ENCODE measurements at places on chromosomes 7 and 10. TPM values are rescaled to one million over a fixed set of nuclear protein-coding genes. Genes with fewer than 3 reads are reported as not detected.
A peak's percentile ranks its signal among the peaks of the same experiment; 100 is the strongest.

DNA sequence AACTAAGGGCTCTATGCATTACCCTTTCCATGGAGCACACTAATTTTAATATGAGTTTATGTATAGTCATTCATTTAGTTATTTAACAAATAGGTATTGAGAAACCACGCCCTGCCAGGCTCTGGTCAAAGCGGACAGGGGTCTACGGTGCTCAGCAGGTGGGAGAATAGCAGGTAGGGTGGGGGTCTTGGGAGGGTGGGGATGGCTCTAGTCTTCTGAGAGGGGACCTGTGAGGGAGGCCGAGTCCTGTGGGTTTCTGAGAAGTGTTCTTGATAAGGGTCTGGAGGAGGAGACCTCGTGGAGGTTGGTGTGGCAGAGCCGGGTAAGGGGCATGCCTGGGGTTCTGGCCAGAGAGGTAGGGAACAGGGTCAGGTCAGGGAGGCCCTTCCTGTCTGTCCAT, 1.1 kb downstream of the WDFY4 start:
- DNase-seq: no peak

DNA sequence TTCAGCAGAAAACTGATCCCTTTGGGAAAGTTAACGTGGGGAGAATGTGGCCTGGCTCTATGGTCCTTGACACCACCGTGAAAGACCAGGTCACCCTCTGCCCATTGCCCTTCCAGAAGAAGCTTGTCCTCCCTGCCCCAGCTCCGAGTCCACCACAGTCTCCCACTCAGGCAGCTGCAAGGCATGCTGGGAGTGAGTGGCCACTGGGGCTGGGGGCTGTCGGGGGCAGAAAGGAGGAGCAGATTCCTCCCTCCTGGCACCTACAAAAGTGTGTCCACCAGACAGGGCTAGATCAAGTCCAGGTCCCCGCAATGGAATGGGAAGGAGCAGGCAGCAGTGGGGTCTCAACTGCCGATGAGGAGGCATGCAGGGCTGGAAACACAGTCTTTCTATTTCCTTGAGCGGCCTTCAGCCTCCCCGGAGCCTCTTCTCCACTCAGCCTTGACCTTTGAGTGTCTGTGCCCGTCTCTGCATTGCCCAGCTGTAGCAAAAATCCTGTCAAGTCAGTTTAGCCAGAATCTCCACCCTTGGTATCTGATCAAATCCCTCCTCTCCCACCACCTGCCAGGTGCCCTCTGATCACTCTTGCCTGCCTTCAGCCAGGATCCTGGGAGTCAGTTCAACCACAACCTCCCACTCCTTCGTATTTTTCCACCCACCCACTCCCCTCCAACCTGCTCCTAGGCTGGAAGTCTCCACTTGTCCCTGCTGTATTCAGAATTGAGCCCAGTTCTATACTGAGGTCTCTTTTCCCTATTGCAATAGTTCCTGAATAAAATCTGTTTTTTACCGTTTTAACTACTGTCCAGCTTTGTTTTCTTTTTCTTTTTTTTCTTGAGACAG, 6.9 kb upstream of the ZNF316 start:
- no peak for DNase-seq

The DDX56 gene
- total RNA-seq: 69.2 TPM

GRCh38 chr10:79552143-79552542, 8.1 kb downstream of the SFTPA2 start:
- DNase-seq: no peak

DNA sequence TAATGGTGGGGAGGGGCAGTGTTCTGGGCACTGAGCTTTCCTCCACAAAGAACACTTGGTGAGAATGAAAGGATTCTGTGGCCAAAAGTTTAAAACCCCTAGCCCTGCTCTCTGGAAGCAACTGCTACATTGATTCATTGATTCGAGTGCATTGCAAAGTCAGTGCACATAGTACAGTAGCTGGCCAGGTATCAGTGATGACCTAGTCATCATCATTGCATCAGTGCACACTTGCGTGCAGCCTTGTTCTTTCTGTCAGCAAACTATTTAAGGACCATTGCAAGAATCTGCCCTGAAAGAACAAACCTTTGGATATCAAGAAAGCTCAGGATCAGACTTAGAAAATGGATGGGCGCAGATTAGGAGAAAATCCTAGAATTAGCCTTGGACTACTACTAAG, 47.4 kb downstream of the CUL1 start:
- DNase-seq: peak; percentile 51

The SEMA4G gene
- 1.1 TPM for total RNA-seq

GRCh38 chr10:129531195-129531968, 64.3 kb downstream of the MGMT start:
- DNase-seq: no peak

The IGFBP1 gene
- total RNA-seq: not detected

The SOSTDC1 gene
- not detected for total RNA-seq

All from gastrocnemius medialis (tissue), 4 donors.